K562 (cell line): ENCODE measurements at places on chromosomes 12 and 14. TPM values are rescaled to one million over a fixed set of nuclear protein-coding genes. Genes with fewer than 3 reads are reported as not detected.
A peak's percentile ranks its signal among the peaks of the same experiment; 100 is the strongest.

GRCh38 chr12:131002216-131002631 lies 48.5 kb downstream of the ADGRD1 start:
- H3K27me3 ChIP-seq = 0 out of 2 replicates have a peak, but pooled peaks cover 5% of the 10 kb centered on the region
- no peak overlapping the region for H3K27ac ChIP-seq
- no peaks in the 10 kb centered on the region for H3K36me3 ChIP-seq
- no peak overlapping the region for H3K4me3 ChIP-seq

DNA sequence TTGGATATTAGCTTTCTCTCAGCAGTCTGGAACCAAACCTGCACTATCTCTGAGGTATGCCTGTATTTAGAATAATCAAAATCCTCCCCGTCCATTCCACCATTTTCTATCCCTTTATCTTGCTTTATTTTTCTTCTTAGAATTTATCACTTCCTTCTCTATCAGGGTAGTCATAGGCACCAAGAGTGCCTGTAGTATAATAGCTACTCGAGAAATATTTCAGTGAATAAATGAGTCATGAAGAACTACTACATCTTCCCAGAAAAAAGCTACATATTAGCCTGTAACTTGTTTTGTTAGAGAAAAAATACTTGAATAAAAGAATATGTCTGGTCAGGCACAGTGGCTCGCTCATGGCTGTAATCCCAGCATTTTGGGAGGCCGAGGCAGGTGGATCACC lies 4.3 kb downstream of the SLC2A14 start:
- H3K27ac ChIP-seq = no peak overlapping the region
- no peak for DNase-seq
- H3K36me3 ChIP-seq = no peaks in the 10 kb centered on the region
- no peak overlapping the region for H3K4me3 ChIP-seq
- H3K4me1 ChIP-seq = peaks cover 6% of the 10 kb centered on the region

GRCh38 chr12:63396135-63396534 lies 245.1 kb upstream of the AVPR1A start:
- H3K36me3 ChIP-seq = no peaks in the 10 kb centered on the region
- no peaks in the 10 kb centered on the region for H3K4me1 ChIP-seq
- H3K4me3 ChIP-seq = no peak overlapping the region
- no peaks in the 10 kb centered on the region for H3K27me3 ChIP-seq

DNA sequence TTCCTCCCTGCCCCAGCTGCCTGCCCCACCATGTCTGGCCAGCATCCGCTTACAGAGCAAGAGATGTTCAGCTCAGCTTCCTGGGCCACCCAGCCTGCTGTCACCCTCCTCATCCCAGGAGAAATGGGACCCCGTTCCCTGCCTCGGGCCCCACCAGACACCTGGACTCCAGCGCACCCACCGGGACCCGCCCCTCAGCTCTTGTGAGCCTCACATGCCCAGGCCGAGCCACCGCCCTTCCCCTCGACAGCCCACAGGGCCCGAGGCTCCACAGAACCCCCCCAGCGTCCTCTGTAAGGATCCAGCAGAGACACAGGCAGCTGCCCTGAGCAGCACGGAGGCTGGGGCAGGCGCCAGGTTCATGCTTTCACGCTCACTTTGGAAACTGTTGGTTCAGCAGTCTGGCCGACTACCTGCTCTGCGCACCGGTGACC lies 18.4 kb upstream of the C14orf180 start:
- H3K4me3 ChIP-seq = no peak overlapping the region
- H3K27me3 ChIP-seq = peaks cover 26% of the 10 kb centered on the region
- H3K27ac ChIP-seq = no peak overlapping the region
- no peaks in the 10 kb centered on the region for H3K36me3 ChIP-seq
- H3K4me1 ChIP-seq = no peaks in the 10 kb centered on the region

ASCL1 gene
- 0.09 and 0.15 TPM in 2 replicates for polyA plus RNA-seq

DNA sequence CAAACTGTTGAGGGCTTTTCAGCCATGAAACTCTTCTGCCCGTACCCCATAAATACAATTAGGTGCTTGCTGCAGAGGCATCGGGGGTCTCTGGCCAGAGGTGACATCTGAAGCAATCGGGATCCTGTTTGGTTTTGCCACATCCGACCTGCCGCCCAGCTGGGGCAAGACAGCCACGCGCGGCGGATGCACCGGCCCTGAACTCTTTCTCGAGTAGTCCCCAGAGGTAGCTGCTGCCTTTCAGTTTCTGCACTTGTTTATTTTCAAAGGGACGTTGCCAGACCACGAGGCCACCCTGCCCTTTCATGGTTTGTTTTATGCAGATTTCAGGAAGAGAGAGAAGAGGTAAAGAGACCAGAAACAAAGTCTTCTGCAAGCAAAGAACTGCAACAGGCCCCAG lies 10.6 kb upstream of the MLXIP start:
- no peak overlapping the region for H3K4me3 ChIP-seq
- H3K27me3 ChIP-seq = no peaks in the 10 kb centered on the region
- H3K27ac ChIP-seq = no peak overlapping the region
- H3K36me3 ChIP-seq = peaks cover 33% of the 10 kb centered on the region

DNA sequence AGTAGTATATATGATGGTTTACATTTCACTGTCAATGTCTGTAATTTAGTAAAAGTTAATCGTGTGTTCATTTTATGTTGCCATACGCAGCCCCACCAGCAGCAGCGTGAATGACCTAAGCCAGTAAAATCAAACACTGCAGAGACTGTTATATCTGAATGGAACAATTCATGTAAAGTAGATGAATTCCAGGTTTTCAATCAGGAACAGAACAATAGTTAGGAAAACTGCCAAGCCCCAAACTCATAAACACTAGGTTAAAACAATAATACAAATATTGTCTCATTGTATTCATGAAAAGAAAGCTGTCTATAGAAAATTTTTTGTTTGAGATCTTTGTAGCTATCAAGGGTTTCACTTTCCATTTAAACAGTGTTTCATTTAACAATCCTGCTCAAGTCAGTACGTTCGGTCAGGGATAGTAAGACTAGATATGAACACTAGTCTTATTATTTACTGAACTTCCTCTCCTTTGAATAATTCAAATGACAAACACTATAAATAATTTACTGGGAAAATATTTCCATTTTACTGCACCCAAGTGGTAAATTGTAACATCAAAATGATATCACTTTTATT lies 256.8 kb upstream of the FLRT2 start:
- H3K36me3 ChIP-seq = no peaks in the 10 kb centered on the region
- no peak for DNase-seq
- no peaks in the 10 kb centered on the region for H3K4me1 ChIP-seq
- no peaks in the 10 kb centered on the region for H3K27me3 ChIP-seq
- no peak overlapping the region for H3K27ac ChIP-seq

GLIPR1L1 gene
- not detected in 2 replicates for polyA plus RNA-seq

GRCh38 chr14:104689109-104689880 lies at the start of gene INF2:
TSS of gene INF2 (plus strand) at chr14:104689618. CDS start at chr14:104701366, 11,748 bp downstream.
- H3K36me3 ChIP-seq = peaks cover 22% of the 10 kb centered on the region; the same call in 2 of the 3 replicates

- no peaks in the 10 kb centered on the region for H3K27me3 ChIP-seq
- H3K4me1 ChIP-seq = no peaks in the 10 kb centered on the region
- H3K27ac ChIP-seq = no peak overlapping the region
- no peak for DNase-seq
Observed at GRCh38 chr12:66059666-66060065, 70.9 kb downstream of the LLPH start.

DNA sequence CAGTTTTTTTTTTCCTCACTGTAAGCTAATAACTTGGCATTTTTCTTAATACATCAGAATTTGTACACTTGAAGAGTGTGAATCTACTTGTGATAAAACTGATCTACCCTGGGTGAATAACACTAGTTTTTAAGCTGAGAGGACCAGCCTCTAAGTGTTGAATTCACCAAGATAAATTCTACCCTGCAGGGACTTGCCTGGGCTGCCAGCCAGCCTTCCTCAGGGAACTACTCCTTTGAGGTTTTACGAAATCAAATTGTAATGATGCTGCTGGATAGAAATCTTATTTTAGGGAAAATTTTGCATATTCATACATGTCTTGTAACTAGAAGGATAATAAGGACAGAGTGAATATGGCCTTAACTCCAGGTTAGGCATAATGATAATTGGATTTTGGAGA lies 1.9 kb downstream of the MED21 start:
- H3K4me1 ChIP-seq = peaks cover 10% of the 10 kb centered on the region; the same call in 1 of the 2 replicates
- no peaks in the 10 kb centered on the region for H3K27me3 ChIP-seq
- H3K36me3 ChIP-seq = peaks cover 26% of the 10 kb centered on the region
- H3K27ac ChIP-seq = no peak overlapping the region
- no peak overlapping the region for H3K4me3 ChIP-seq
- DNase-seq = no peak

DNA sequence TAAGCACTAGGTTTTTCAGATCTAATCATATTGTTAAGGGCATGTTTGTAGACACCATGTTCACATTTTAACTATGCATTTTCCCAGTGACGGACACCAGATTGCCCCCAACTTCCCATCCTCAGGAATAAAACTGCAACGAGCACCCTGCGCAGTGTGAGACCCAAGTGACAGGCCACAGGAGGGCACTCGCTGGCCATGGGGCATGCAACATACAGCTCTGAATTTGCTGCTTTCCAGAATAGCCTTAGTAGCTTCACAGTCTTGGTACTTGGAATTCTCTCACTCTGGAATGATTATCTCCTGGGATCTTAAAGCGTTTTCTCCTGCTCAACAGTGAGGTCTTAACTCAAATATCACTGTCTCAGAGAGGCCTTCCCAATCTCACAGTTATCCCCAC lies 972 bp upstream of the DDX47 start:
- H3K36me3 ChIP-seq = peaks cover 24% of the 10 kb centered on the region; the same call in 2 of the 3 replicates
- no peak overlapping the region for H3K4me3 ChIP-seq
- DNase-seq = no peak
- H3K4me1 ChIP-seq = peaks cover 16% of the 10 kb centered on the region; the same call in 2 of the 3 replicates
- no peak overlapping the region for H3K27ac ChIP-seq
- H3K27me3 ChIP-seq = no peaks in the 10 kb centered on the region

CELA1 gene
- polyA plus RNA-seq = not detected in 2 replicates

DNA sequence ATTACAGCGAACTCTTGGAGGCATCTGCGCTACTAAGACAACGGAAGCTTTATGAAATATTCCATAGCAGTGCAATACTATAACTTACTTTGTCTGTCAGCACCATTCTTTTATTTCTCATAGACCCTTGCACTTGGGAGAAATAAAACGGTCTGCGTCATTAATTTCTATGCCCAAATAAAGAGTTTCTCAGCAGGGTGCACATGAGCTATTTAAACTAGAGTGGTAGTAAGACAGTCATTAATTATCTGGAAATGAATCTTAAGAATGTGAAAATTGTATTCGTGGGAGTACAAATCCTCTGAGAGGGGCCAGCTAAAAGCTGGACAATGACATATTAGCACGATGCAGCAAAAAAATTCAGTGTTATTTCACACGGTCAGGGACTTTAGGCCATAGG lies 903.4 kb upstream of the FOXG1 start:
- no peak overlapping the region for H3K4me3 ChIP-seq
- no peak overlapping the region for H3K27ac ChIP-seq
- DNase-seq = no peak

- H3K27me3 ChIP-seq = peaks cover 9% of the 10 kb centered on the region; the same call in 1 of the 2 replicates
- no peak overlapping the region for H3K4me3 ChIP-seq
Observed at GRCh38 chr12:48446161-48446776, 26.1 kb upstream of the ANP32D start.

DNA sequence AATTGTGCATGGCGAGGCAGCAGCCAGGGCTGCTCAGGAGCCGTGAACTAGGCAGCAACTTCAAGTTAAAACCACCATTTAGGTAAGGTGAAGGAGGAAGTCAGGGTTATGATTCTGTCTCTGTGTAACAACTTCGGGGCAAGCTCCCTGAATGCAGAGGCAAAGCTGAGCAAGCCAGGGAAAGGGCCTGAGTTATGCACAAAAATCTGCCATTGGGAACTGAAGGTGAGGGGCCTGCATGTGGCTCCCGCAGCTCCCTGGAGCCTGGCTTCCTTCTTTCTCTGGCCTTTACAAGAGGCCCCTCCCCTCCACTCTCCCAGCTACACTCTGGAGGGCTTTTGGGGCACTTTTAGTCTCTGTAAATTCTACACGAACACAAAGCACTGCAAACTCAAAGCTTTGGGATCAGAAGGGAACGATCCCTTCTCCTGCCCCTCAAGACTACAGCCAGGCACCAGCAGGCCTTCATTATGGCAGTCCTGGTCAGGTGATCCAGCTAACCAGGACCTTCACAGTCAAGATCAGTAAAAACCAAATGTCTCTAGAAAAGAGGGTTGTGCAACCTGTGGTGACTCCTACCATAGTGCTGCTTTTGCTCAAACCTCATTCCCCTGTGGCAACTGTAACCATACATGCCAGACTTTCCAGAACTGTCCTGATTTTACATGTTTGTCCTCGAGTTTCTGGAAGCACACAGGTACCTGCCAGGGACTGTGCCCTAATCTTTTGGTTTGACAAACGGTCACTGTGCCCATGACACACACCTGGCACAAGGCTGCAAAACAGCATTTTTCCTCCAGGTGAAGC lies 67.2 kb upstream of the PTGR2 start:
- H3K36me3 ChIP-seq = peaks cover 4% of the 10 kb centered on the region; the same call in 1 of the 3 replicates
- no peak for DNase-seq
- no peak overlapping the region for H3K4me3 ChIP-seq
- no peaks in the 10 kb centered on the region for H3K27me3 ChIP-seq

GRCh38 chr14:60508363-60508706 lies 611 bp upstream of the SIX6 start:
- no peak overlapping the region for H3K27ac ChIP-seq
- H3K4me1 ChIP-seq = no peaks in the 10 kb centered on the region
- no peaks in the 10 kb centered on the region for H3K36me3 ChIP-seq
- H3K27me3 ChIP-seq = peaks cover 21% of the 10 kb centered on the region; the same call in 2 of the 3 replicates
- DNase-seq = no peak
- H3K4me3 ChIP-seq = no peak overlapping the region

GRCh38 chr14:96038920-96039632 lies at the start of gene C14orf132:
TSS of gene C14orf132 (plus strand) at chr14:96039362. CDS start at chr14:96039501, 139 bp downstream.
- DNase-seq = peak; percentile 49
- H3K4me1 ChIP-seq = no peaks in the 10 kb centered on the region
- H3K27me3 ChIP-seq = peaks cover 4% of the 10 kb centered on the region; the same call in 1 of the 2 replicates
- H3K4me3 ChIP-seq = no peak within 1 kb of the TSS

PTPN21 gene
- 0.62 and 1.6 TPM in 2 replicates for polyA plus RNA-seq

DNA sequence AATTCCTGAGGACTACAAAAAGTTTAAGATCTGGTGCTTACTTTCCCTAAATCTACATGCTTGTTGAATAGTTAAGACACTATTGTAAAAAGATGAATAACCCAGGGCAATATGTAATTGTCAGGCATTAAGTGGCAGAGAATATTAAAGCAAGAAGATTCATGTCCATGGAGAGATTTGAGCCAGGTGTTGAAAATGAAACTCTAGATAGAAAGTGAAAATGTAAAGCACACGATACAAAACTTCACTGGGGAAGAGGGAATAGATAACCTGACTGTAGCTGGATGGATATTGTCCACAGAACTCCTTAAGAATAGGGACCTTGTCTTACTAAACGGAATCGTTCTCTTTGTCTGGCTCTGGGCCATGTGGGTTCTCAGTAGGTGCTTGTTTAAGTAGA lies 5.0 kb downstream of the CAND1 start:
- H3K4me1 ChIP-seq = peaks cover 16% of the 10 kb centered on the region
- DNase-seq = no peak
- H3K27ac ChIP-seq = peak overlapping the region; percentile 21; the same call in 1 of the 3 replicates

- H3K27ac ChIP-seq = no peak overlapping the region
- H3K4me1 ChIP-seq = no peaks in the 10 kb centered on the region
- no peaks in the 10 kb centered on the region for H3K36me3 ChIP-seq
- H3K4me3 ChIP-seq = no peak overlapping the region
Observed at GRCh38 chr12:31482816-31483215, 108.1 kb downstream of the DENND5B start.

SLC10A1 gene
- not detected in 2 replicates for polyA plus RNA-seq

GRCh38 chr12:93468008-93468371 lies 676 bp downstream of the MRPL42 start:
- peak overlapping the region; percentile 95 for H3K27ac ChIP-seq
- peaks cover 37% of the 10 kb centered on the region for H3K36me3 ChIP-seq
- H3K4me3 ChIP-seq = peak overlapping the region; percentile 71
- no peak for DNase-seq

GRCh38 chr12:76784600-76785051 lies 20.7 kb downstream of the ZDHHC17 start:
- 0 out of 3 replicates have a peak, but pooled peaks cover 2% of the 10 kb centered on the region for H3K36me3 ChIP-seq
- no peak for DNase-seq
- 0 out of 3 replicates have a peak overlapping the region, but pooled peaks have one; percentile 11 for H3K27ac ChIP-seq

GPR137C gene
- polyA plus RNA-seq = 0.11 TPM in 1 of 2 replicates, not detected in the other
